Activated CD4-positive, alpha-beta memory T cell treated with anti-CD3 and anti-CD28 coated beads, Interleukin-2, amount 10 ng/mL, durations not matched to agents 7 days and 5 days (primary cell): ENCODE measurements at places on chromosomes 2 and 18.

GRCh38 chr2:168594778-168595177 is 138.7 kb downstream of the CERS6 start:
- no peak for DNase-seq
- no peak overlapping the region for H3K4me3 ChIP-seq
- H3K36me3 ChIP-seq = no peaks in the 10 kb centered on the region

- peaks cover 16% of the 10 kb centered on the region for H3K4me1 ChIP-seq
- H3K4me3 ChIP-seq = no peak overlapping the region
- no peaks in the 10 kb centered on the region for H3K27me3 ChIP-seq
- no peaks in the 10 kb centered on the region for H3K36me3 ChIP-seq
Measured at GRCh38 chr18:54127759-54128378, 96.6 kb downstream of the MBD2 start.

GRCh38 chr2:41691561-41691960 is 356.3 kb upstream of the PKDCC start:
- H3K27me3 ChIP-seq = peaks cover 4% of the 10 kb centered on the region
- H3K36me3 ChIP-seq = no peaks in the 10 kb centered on the region
- H3K4me3 ChIP-seq = no peak overlapping the region
- H3K4me1 ChIP-seq = no peaks in the 10 kb centered on the region
- no peak for DNase-seq
- H3K27ac ChIP-seq = no peak overlapping the region

DNA sequence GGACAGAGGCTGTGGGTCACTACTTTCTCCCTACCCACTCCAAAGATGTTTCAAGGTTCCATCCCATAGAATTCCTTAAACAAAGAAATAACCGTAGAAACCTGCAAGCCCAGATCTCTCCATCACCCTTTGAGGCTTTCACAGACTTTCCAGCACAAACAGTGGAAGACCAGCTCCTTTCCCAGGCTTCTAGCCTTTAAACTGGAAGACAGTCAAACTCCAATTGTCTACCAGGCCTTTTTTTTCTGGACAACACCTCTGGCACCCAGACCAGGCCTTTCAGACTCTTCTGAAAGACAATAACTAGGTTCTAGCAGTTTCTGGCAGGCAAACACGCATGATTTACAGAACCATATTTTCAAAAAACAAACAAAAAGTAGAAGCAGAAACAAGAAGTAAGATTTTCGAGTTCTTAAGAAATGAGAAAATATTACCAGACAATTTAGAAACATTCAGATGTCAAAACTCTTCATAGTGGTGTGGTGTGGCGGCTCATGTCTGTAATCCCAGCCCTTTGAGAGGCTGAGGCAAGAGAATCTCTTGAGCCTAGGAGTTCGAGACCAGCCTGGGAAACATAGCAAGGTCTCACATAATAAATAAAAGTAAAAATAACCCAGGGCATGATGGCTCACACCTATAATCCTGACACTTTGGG is 106.8 kb upstream of the MSH2 start:
- H3K4me3 ChIP-seq = no peak overlapping the region
- peaks cover 5% of the 10 kb centered on the region for H3K4me1 ChIP-seq
- H3K36me3 ChIP-seq = no peaks in the 10 kb centered on the region
- DNase-seq = no peak
- peaks cover 25% of the 10 kb centered on the region for H3K27me3 ChIP-seq

DNA sequence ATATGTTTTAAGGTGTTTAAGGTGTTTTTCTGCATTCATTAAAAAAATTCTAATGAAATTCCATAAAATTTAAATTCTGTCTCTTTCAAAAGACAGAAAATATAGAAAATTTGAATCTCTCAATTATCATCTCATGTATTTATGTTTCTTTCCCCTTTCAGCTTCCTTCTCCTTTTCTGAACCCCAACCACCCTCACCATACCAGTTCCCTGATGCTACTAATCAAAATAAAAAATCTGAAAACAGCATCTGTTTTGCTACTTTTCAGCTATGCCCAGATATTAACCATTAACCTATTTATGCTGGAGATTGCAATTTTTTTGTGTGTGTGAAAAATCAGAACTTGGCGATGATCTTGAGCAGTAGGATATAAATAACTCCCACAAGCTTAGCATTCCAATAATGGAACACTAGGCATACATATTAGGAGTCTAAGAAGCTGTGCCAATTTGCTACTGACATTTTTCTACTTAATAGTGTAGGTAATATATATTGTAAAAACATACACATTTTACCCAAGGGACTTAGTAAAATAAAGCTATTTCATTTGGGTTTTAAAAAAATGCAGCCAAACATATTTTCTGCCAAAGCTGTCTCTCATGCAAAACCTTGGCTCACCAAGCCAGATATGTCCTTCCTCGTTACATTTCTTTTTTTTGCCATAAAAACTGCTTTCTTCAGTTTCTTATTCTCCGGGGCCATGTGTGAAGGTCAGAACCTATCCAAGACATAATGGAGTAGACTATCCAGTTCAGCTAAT is 32.6 kb upstream of the AGPS start:
- DNase-seq = no peak
- no peak overlapping the region for H3K4me3 ChIP-seq
- no peaks in the 10 kb centered on the region for H3K27me3 ChIP-seq
- H3K27ac ChIP-seq = no peak overlapping the region
- H3K4me1 ChIP-seq = no peaks in the 10 kb centered on the region

- H3K27me3 ChIP-seq = no peaks in the 10 kb centered on the region
- H3K27ac ChIP-seq = no peak overlapping the region
- no peaks in the 10 kb centered on the region for H3K36me3 ChIP-seq
- no peak for DNase-seq
- no peaks in the 10 kb centered on the region for H3K4me1 ChIP-seq
- H3K4me3 ChIP-seq = no peak overlapping the region
Measured at GRCh38 chr2:216822470-216822869, 37.4 kb downstream of the TNP1 start.

DNA sequence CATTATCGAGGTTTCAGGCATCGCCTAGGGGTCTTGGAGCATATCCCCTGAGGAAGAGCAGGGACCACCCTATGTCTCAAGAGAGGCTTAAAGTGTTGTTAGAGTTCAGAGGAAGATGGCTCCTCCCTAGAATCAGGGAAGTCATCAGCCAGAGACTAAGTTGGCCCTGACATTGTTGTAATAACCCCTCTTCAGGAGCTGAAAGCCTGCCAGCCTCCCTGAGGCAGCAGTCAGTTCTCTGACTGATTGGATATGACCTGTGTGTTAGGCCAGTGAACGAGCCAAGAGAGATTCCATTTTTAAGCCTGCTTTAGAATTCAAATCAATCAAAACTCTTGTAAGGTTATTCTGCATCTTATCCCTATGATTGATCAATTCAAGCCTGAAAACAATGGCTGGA is 34.9 kb downstream of the ARHGAP28 start:
- H3K27me3 ChIP-seq = no peaks in the 10 kb centered on the region
- H3K27ac ChIP-seq = no peak overlapping the region
- H3K4me1 ChIP-seq = no peaks in the 10 kb centered on the region
- DNase-seq = no peak
- H3K4me3 ChIP-seq = no peak overlapping the region

- H3K4me3 ChIP-seq = no peak overlapping the region
- H3K27me3 ChIP-seq = no peaks in the 10 kb centered on the region
Measured at GRCh38 chr2:228600265-228600664, 418.8 kb upstream of the SPHKAP start.

GRCh38 chr18:4020026-4020425 is 435.1 kb downstream of the DLGAP1 start:
- H3K4me3 ChIP-seq = no peak overlapping the region
- peaks cover 5% of the 10 kb centered on the region for H3K4me1 ChIP-seq
- H3K27me3 ChIP-seq = no peaks in the 10 kb centered on the region
- H3K36me3 ChIP-seq = no peaks in the 10 kb centered on the region

GRCh38 chr2:157843081-157843480 is 33.0 kb downstream of the ACVR1 start:
- H3K4me1 ChIP-seq = peaks cover 10% of the 10 kb centered on the region
- no peak overlapping the region for H3K4me3 ChIP-seq
- no peak for DNase-seq
- no peak overlapping the region for H3K27ac ChIP-seq
- H3K27me3 ChIP-seq = no peaks in the 10 kb centered on the region
- peaks cover 30% of the 10 kb centered on the region for H3K36me3 ChIP-seq

DNA sequence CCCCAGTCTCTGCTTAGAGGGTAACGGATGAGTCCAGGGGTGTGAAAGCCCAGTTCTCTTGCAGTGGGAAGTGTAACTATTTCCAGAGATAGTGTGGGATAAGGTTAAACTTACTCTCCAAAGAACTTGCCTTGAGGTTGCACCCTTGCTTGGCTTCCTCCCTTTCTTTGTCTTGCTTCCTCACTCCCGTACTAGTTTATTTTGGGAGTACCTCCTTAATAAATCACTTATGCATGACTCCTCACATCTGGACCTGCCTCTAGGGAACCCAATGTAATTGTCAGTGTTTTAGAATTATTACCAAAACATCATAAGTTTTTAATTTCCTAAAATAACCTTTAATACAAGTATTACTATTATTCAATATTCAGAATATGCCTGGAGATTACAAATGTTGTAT is 35.2 kb downstream of the CPO start:
- no peaks in the 10 kb centered on the region for H3K4me1 ChIP-seq
- peaks cover 27% of the 10 kb centered on the region for H3K27me3 ChIP-seq
- H3K36me3 ChIP-seq = no peaks in the 10 kb centered on the region
- DNase-seq = no peak
- H3K4me3 ChIP-seq = no peak overlapping the region

GRCh38 chr2:209160800-209161588 is 262.9 kb upstream of the MAP2 start:
- H3K4me1 ChIP-seq = no peaks in the 10 kb centered on the region
- no peak overlapping the region for H3K4me3 ChIP-seq
- DNase-seq = no peak
- H3K27ac ChIP-seq = no peak overlapping the region

GRCh38 chr2:58527647-58528046 is 286.5 kb upstream of the FANCL start:
- no peak overlapping the region for H3K4me3 ChIP-seq
- no peak for DNase-seq
- no peaks in the 10 kb centered on the region for H3K4me1 ChIP-seq
- peaks cover 1% of the 10 kb centered on the region for H3K27me3 ChIP-seq
- no peak overlapping the region for H3K27ac ChIP-seq
- H3K36me3 ChIP-seq = no peaks in the 10 kb centered on the region

- H3K27ac ChIP-seq = no peak overlapping the region
- H3K27me3 ChIP-seq = peaks cover 2% of the 10 kb centered on the region
- DNase-seq = no peak
Measured at GRCh38 chr2:196101325-196101991, 32.8 kb upstream of the DNAH7 start.

DNA sequence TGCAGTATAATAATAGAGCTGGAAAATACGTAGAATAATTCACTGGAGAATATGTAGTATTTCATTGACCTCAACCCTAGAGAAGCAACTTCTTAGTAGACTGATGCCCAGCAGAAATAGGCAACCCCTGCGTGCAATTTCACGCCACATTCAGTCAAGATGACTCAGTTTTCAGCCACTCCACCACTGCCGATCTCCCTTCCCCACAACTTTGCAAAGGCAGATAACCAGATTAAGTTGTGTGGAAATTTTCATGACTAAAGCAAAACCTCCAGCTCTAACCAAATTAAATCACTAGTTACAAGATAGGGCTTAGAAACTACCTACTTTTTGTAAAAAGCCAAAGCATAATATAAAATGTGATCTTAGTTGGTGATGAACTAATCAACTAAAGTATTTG is 63.3 kb upstream of the STK17B start:
- peaks cover 94% of the 10 kb centered on the region for H3K4me1 ChIP-seq
- peak; percentile 80 for DNase-seq
- H3K27me3 ChIP-seq = no peaks in the 10 kb centered on the region
- H3K4me3 ChIP-seq = peak overlapping the region; percentile 28
- peak overlapping the region; percentile 85 for H3K27ac ChIP-seq

DNA sequence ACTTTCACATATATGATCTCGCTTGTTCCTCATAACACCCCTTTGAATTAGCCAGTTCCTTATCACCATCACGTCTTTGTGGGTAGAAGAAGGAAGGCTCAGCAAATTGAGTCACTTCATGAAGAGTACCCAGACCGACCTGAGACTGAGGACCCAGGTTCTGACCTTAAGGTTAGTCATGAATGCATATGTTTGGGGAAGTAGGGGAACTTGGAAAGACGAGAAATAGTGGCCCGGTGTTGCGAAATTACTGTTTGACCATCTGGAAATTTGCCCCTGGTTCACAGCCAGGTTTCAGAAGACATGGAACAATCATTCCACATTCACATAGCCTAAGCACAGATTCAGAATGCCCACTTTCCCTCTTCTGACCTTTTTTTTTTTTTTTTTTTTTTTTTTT is 59.8 kb downstream of the MEIS1 start:
- H3K27ac ChIP-seq = no peak overlapping the region
- no peaks in the 10 kb centered on the region for H3K36me3 ChIP-seq

DNA sequence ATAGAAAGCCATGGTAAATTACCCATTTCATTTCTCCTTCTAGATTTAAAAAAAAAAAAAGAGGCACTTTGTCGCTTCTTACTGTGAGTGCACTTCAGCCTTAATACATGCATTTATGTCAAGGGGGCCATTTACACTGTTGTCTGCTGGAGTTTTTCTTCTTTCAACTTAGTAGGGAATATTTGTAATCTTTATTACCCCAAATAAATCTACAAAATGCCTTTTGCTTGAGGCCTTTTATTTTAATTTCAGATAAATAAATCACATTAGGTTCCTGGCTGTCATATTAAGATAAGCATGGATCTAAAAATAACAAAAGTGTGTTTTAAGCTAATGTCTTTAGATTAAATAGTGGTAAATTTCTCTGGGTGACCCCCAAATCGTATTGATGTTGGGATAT is 276.0 kb downstream of the NCKAP5 start:
- no peak for DNase-seq
- no peaks in the 10 kb centered on the region for H3K27me3 ChIP-seq
- no peak overlapping the region for H3K4me3 ChIP-seq

DNA sequence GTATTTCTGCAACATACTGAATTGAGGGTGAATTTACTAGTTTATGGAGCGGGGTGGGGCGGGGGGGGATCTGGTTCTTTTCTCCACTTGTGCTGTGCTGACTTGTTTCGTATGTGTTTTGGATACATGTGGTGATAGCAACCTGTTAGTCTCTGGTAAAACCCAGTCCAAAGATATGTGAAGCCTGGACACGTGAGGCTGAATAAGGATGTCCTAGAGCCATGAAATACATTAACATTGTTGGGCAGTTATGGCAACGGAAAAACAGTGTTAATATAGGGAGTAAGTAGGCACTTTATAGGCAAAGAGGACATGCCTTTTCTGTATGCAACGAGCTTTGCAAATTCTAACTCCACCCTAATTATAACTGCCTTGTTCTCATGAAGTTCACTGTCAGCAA is 42.1 kb upstream of the NEMP2 start:
- no peaks in the 10 kb centered on the region for H3K36me3 ChIP-seq
- no peak for DNase-seq
- no peak overlapping the region for H3K27ac ChIP-seq

- no peak overlapping the region for H3K27ac ChIP-seq
- no peak for DNase-seq
- no peaks in the 10 kb centered on the region for H3K27me3 ChIP-seq
- no peaks in the 10 kb centered on the region for H3K4me1 ChIP-seq
Measured at GRCh38 chr2:232329716-232330067, 48.9 kb upstream of the ALPP start.

GRCh38 chr2:152796941-152797340 is 78.5 kb downstream of the ARL6IP6 start:
- no peak overlapping the region for H3K4me3 ChIP-seq
- no peak for DNase-seq
- no peak overlapping the region for H3K27ac ChIP-seq
- no peaks in the 10 kb centered on the region for H3K4me1 ChIP-seq
